Esophagus squamous epithelium (tissue), 5 donors: ENCODE measurements at places on chromosomes 7 and 10.

DNA sequence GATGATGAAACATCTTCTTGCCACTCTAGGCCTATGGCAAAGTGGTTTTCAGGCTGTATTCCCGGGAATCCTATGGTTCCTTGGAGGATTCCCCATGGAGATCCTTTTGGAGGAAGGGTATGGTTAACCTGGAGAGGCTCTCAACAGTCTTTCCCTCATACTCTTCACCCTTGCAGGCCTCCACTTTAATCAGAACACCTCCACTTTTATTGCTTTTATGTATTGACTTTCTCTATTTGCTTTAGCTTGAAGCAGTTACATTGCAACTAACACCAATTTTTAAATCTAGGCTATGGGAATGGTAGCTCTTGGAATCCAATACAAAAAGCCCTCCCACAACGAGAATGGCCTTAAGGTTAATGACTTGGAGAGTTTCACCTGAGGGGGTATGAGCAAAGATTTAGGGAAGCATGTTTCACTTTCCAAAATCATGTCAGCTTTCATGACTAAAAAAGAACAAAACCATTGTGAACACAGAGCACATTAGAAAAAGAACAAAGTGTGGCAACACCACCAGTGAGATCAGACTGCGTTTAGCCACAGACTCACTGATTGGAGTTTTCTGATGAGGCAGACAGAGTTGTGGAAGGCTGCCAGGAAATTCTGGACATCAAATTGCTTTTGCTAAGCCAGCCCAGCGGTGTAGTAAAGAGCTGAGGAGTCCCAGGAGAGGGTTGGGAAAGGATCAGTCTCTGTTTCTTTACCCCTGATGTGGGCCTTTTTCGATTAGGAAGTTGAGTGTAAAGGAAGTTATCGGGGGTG, 130.4 kb upstream of the BMPER start:
- no peak for DNase-seq

GRCh38 chr10:3996697-3997096, 211.7 kb upstream of the KLF6 start:
- DNase-seq: no peak

- no peak for DNase-seq
Observed at GRCh38 chr10:124611738-124612137, 132.4 kb downstream of the FAM53B start.

DNA sequence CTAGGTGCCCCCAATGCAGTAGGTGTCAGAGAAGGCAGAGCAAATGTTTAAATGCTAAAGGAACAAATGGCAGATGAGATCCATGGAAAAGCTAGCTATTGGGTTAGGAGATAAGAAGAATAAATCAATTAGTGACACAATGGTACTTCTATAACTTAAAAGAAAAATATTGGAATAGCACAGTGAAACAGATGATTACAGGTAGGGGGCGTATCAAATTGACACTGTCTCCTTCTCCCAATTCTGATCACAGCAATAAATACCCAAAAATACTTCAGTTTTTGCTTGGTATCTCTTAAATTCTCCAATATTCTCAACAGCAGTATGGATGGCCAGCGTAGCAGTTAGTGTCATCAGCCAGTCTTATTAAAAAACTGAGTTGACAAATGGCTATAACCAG, 5.2 kb downstream of the FRA10AC1 start:
- DNase-seq: no peak

DNA sequence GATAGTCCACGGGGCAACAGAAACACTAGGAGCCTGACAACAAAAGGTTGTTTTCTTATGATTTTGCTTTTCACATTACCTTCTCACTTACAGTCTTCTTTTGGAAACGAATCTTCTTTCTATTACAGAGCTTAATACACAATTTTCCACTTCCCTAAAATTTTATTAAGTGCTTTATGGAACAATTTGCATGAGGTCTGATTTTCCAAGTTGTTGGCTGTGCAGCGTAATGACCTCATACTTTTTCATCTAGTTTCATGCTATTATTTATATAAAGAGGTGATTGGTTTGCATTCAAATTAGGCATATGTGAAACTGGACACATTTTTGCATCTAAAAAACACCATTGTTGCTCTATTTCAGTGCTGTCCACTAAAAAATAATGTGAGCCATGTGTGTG, 76.7 kb downstream of the CFAP58 start:
- DNase-seq: no peak

GRCh38 chr7:149621776-149622175, 124.2 kb upstream of the ZNF746 start:
- DNase-seq: no peak

GRCh38 chr7:142443216-142444010, 185.6 kb upstream of the PRSS58 start:
- no peak for DNase-seq

DNA sequence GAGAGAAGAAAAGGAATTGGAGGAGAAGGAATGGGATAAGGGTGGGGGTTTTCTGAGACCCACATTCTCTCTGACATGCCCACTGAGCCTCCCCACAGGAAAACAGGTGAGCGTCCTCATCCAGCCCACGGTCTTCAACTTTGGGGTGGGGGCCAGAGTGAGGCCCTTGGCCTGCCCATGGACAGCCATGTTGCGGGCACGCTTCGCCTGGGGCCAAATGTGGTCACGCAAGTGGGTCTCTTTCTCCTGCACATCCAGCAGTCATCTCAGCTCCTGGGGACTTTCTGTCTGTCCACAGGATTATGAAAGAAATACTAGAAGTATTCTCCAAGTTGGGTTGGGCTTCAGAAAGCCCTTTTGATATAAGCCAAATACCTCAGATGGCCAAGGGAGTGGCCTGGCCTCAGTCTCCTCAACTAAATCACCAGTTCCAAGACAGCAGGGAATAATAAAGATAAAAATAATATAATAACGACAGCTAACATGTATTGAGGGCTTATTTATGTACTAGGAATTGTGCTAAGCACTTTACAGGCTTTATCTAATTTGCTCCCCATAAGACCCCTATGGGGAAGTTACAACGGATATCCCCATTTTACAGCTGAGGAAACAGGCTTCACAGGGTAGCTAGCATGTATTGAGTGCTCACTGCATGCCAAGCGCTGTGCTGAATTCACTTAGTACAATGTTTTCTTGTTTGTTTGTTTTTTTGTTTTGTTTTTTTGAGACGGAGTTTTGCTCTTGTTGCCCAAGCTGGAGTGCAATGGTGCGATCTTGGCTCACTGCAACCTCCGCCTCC, 57.2 kb upstream of the LBX1 start:
- DNase-seq: no peak

DNA sequence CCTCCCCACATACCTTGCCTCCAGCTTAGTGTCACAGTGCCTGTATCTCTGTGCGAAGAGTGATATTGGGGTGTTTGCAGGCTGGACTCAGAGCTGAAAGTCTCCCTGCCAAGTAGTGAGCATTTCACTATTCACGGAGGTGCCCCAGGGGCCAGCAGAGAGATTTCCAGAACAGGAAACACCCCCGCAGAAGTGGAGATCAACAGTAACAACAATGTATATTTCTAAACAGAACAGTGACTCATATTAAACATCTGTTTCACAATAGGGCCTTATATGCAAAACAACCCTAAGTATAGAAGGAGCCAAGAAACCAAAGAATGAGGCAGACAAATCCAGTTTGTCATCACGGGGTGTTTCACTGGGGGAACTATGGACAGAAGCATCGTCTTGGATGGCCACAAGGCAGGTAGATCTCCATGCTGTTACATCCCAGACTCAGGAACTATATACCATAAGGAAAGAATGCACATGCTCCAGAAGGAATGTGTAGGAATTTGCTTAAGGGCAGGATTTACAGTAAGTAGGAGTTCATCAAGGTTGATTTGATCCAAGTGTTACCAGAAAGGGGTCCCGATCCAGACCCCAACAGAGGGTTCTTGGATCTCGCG, 29.3 kb upstream of the CCL24 start:
- DNase-seq: no peak

DNA sequence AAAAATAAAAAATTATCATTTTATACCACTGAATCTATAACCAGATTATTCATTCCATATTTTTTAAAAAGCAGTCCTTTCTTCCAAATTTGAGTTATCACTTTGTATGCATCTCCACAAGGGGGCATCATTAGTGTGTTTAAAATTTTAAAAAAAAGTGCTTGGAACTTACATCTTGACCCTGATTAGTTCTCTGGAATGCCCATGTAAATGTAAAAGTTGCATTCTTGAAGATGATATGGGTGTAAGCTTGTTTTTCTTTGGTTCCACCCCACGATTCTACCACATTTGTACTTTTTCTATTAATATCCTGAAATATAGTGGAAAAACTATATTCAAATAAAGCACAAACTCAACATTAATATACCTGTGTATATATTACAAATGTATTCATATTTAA, 144.9 kb downstream of the ELAPOR2 start:
- DNase-seq: no peak

DNA sequence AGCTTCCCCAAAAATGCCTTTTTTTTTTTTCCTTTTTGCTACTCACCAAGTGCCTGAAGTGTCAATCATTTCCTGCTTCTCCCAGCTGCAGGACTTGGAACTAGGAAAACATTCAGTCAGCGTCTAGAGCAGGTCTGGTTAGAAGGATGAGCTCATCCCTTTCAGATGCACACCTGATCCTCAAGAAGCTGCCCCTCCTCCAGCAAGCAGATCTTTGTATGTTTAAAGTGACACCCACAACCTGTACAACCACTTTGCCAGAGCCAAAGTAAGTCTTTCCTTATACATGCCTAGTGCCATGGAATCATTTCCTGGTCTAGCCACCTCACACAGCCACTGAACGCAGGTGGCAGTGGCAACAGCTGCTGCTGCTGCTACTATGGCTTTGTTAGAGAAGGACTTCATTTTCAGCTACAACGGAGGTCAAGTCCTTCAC, 10.4 kb upstream of the USP54 start:
- DNase-seq: no peak

DNA sequence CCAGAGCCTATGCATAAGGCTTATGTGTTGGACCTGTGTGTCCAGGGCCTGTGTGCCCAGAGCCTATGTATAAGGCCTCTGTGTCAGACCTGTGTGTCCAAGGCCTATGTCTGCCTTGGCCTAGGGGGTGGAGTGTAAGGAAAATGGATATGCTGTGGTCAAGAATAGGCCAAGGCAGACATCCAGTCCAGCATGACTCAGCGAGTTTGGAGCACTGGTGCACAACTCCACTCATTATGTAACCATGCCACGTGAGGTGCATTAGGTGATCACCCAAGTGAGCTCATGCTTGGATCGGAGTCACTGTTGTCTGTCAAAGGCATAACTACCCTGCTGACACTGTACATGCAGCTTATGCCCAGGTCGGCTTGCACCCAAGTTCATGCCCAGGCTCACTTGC, 238.9 kb downstream of the CACNA2D1 start:
- no peak for DNase-seq

DNA sequence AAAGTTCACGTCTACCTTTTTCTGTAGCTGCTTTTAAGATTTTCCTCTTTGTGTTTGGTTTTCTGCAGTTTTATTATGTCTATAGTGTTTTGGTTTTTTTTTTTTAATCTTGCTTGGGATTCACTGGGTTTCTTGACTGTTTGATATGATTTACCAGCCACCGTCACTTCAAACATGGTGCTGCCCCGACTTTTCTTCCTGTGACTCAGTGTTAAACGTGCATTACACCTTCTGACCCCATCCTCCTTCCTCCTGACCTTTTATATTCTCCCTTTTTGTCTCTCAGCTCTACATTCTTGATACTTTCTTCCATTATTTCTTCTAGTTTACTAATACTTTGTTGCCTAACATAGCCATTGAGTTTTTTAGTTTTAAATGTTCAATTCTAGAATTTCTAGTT, 61.5 kb downstream of the GNA12 start:
- no peak for DNase-seq

GRCh38 chr10:67815571-67816059, 22.4 kb downstream of the DNAJC12 start:
- DNase-seq: no peak

DNA sequence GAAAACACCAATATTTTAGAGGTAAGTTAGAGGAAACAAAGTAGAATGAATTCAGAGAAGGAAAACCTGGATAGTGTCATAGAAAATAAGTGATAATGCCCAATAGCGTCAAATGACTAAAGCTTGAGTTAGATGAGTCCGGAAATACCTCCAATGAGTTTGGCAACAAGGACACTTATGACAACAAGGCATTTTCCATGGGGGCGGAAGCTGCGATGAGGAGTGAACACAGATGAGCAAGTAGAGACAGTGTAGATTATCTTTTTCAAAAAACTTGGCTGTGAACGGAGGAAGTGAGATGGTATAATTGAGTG, 383 bp upstream of the R3HCC1L start:
- no peak for DNase-seq

GRCh38 chr7:42506097-42506496, 269.1 kb upstream of the GLI3 start:
- DNase-seq: no peak

DNA sequence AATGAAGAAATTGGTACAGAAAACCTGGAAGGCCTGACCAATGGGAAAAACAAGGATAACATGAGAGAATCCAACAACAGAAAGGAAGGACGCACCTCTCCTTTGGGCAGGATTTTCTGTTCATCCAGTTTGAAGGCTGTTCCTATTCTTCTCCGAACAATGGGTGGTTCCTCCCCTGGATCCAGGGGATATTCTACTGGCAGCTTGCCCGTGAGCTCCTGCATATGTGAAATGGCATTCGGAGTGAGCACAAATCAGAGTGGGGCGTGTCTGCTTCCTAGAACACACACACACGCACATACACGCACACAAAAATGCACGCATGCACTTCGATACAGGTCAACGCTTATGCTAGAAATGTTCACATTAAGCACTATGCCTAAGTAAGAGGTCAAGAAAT, 83.5 kb downstream of the PRPF18 start:
- DNase-seq: no peak

GRCh38 chr7:71768450-71768849, 636.5 kb downstream of the GALNT17 start:
- DNase-seq: no peak

- DNase-seq: no peak
Observed at GRCh38 chr10:66838656-66839055, 87.2 kb upstream of the LRRTM3 start.

GRCh38 chr7:134724606-134725005, 54.8 kb upstream of the CALD1 start:
- no peak for DNase-seq

GRCh38 chr10:21043044-21043443, 145.9 kb upstream of the NEBL start:
- no peak for DNase-seq

GRCh38 chr10:78455811-78456210, 422.1 kb downstream of the RPS24 start:
- DNase-seq: no peak

DNA sequence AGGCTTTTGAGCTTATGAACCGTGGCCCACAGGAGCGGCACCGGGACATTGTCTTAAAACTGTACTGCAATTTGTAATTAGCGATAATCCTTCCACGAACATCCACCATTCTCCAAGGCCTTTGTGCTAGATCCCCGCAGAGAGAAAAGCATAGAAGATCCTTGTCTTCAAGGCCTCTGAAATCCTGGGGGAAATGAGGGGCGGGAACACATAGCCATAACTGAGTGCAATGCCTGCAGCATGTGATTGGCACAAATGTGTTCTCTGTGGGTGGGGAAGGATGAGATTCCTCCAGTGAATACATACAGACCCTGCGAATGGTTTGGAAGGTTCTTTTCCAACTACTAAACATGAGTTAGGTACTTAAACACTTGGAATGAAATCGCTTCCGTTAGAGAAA, 25.9 kb upstream of the PROSER2 start:
- no peak for DNase-seq
